Thoracic aorta (tissue), 2 donors: ENCODE measurements at places on chromosomes 1 and 21. TPM values are rescaled to one million over a fixed set of nuclear protein-coding genes. Genes with fewer than 3 reads are reported as not detected.

GRCh38 chr1:41802532-41803501 is 115.9 kb downstream of the HIVEP3 start:
- no peak for DNase-seq

GRCh38 chr1:21939650-21940374 is 2.7 kb upstream of the HSPG2 start:
- peak; percentile 76 for DNase-seq

- no peak for DNase-seq
These were observed 193.3 kb downstream of the EIF4G3 start for GRCh38 chr1:20983297-20983889.

The VHLL gene
- total RNA-seq, result not detected

The ZNF436 gene
- 9.3 TPM for total RNA-seq
